ENCODE measurements at places on chromosomes 3 and 15. TPM values are rescaled to one million over a fixed set of nuclear protein-coding genes. Genes with fewer than 3 reads are reported as not detected.

LDHAL6B gene
- not detected for total RNA-seq

MED12L gene
- total RNA-seq: 1.8 TPM

PRICKLE2 gene
- 13.7 TPM for total RNA-seq

MOBP gene
- not detected for total RNA-seq

STRC gene
- total RNA-seq: not detected

THUMPD3 gene
- 10.3 TPM for total RNA-seq

TRPM1 gene
- total RNA-seq: not detected

INSYN1 gene
- 2.9 TPM for total RNA-seq

TICRR gene
- total RNA-seq: 2.5 TPM

LINGO1 gene
- 2.7 TPM for total RNA-seq

RBPMS2 gene
- total RNA-seq: under 0.01 TPM

LARP6 gene
- 78.5 TPM for total RNA-seq

ACKR2 gene
- total RNA-seq: not detected

AQR gene
- 15.1 TPM for total RNA-seq

FOXB1 gene
- not detected for total RNA-seq
